ENCODE measurements at places on chromosomes 7 and 10.

DNA sequence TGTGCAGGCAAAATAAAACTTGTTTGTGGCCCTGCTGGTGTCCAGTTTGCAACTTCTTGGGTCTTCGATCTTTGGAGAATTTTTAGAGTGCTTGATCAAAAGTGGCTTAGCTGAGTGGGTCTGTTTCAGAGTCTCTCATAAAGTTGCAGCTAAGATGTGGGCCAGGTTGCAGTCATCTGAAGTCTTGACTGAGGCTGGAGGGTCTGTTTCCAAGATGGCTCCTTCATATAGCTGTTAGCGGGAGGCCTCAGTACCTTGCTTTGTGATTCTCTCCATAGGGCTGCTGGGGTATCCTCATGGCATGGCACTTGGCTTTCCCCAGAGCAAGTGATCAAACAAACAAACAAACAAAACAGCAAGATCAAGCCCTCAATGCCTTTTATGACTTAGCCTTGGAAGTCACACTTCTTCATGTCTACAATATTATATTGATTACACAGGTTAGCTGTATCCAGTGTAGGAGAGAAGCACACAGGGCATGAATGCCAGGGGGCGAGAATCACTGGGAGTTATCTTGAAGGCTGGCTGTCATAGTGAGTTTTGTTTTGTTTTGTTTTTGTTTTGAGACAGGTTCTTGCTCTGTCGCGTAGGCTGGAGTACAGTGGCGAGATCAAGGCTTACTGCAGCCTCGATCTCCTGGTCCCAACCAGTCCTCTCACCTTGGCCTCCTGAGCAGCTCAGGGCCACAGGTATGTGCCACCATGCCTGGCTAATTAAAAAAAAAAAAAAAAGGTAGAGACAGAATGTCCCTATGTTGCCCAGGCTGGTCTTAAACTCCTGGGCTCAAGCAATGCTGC, 10.2 kb downstream of the CYP26A1 start:
- no peak for DNase-seq

DNA sequence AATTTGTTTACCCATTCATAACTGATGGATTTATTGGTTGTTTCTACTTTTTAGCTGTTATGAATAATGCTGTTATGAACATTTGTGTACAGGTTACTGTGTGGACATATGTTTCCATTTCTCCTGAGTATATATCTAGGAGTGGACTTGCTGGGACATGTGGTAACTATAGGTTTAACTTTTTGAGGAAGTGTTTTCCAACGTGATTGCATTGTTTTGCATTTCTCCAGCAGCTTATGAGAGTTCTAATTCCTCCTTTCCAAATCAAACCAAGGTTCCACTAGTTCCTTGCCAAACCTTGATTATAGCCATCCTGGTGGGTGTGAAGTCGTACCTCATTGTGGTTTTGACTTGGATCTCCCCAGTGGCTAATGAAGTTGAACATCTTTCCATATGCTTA, 2.6 kb upstream of the PRF1 start:
- DNase-seq = no peak

DNA sequence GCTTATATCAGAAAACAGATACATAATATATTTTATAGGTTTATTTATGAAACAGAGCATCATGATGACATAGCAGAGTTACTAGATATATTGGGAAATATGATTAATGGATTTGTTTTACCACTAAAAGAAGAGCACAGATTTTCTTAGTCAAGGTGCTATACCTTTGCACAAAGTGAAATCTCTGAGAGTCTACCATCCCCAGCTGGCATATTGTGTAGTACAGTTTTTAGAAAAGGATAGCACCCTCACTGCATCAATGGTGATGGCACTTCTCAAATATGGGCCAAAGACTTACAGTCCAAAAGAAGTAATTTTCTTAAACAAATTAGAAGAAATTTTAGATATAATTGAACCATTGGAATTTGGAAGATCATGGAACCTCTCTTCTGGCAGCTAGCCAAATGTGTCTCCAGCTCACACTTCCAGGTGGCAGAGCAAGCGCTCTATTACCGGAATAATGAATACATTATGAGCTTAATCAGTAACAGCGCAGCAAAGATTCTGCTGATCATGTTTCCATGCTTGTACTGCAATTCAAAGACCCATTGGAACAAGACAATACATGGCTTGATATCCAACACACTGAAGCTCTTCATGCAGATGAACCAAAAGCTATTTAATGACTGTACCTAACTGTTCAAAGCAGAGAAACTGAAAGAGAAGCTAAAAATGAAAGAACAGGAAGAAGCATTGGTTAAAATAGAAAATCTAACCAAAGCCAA, 21.9 kb upstream of the CREB3L2 start:
- DNase-seq = peak; percentile 64

DNA sequence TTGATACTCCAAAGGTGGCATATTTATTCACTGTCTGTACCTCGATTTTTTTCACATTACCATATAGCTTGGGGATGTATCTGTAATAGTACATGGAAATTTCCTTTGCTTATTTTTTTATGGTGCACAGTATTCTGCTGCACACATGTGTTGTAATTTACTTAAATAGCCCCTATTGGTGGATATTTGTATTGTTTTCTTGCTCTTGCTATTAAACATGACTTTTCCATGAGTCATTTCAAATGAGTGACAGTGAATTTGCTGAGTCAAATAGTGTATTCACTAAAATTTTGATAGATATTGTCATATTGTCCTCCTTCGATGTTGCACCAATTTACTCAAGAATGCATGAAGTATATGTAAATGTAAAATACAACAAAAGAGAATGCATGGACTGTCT, 122.7 kb upstream of the STEAP4 start:
- peak; percentile 33 for DNase-seq

DNA sequence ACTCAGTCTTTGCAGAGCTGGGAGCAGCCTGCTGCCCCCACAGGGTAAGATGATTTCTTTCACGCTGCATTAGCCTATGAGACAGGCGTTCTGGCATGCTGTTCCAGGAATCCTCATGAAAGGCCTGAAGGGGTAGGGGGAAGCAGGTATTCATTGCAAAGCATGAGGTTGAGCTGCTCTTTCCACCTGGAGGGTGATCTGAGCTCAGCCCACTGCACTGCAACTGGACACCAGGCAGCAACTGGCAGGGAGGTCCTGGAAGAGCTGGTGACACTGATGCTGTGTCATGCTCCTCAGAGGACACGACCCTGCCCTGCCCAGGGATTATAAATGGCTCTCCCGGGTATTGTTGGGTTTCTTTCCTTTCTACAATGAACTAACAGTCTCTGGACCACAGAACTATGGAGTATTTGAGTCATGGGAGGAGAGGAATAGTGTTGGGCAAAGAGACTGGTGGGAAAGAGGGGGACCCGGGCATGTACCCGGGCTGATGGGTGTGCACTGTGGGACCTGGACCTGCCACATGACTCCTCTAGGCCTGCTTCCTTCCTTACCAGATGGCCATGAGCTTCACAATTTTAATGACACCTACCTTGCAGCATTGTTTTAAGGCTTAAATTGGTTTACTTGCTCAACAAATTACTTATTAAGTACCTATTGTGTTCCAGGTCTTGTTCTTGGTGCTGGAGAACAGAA, 24.3 kb downstream of the SLC25A28 start:
- DNase-seq = no peak

GRCh38 chr10:18687706-18688105, 28.5 kb downstream of the ARL5B start:
- DNase-seq = no peak

- DNase-seq = no peak
These were observed 218.2 kb downstream of the CCDC3 start for GRCh38 chr10:12783293-12783692.

DNA sequence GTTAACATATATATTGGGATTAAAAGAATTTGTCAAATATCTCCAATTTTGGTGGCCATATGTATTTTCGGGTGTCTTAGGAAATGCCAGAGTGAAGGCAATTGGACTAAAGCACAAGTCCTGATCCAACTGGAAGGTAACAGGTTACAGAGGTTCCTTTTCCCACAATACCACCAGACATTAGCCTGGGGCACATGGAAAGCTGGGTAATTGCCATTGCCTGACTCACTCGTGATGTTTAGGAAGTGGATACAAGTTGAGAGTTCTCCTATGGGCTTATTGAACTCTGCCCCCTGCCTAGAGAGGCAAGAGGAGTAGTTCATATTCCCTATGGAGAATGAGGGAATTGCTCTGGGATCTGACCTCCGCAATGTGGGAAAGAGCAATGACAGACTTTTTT, 5.7 kb downstream of the DNAH11 start:
- no peak for DNase-seq

Measured in kidney tubule cell (primary cell).